Gastrocnemius medialis (tissue), 4 donors: ENCODE measurements at places on chromosomes 16 and 17.
A peak's percentile ranks its signal among the peaks of the same experiment; 100 is the strongest.

DNA sequence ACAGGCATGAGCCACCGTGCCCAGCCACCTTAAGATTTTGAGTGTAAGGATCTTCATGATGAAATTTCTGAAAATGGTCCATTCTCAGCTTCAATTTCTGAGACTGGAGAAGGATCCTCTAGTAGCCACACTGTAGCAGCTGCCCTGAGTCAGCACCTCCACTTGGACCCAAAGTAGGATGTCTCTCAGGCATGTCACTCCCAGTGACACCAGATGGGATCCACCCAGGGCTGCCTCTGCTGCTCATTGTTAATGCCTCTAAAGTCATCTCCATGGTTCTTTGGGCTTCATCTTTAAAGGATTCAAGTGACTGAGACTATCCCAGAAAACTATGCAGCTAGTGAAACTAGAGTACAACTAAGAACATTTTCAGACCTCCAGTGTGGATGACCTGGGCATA, 7.9 kb downstream of the PLD6 start:
- H3K36me3 ChIP-seq, result no peaks in the 10 kb centered on the region
- no peaks in the 10 kb centered on the region for H3K4me1 ChIP-seq
- no peak for DNase-seq
- no peak overlapping the region for H3K4me3 ChIP-seq
- no peaks in the 10 kb centered on the region for H3K27me3 ChIP-seq

DNA sequence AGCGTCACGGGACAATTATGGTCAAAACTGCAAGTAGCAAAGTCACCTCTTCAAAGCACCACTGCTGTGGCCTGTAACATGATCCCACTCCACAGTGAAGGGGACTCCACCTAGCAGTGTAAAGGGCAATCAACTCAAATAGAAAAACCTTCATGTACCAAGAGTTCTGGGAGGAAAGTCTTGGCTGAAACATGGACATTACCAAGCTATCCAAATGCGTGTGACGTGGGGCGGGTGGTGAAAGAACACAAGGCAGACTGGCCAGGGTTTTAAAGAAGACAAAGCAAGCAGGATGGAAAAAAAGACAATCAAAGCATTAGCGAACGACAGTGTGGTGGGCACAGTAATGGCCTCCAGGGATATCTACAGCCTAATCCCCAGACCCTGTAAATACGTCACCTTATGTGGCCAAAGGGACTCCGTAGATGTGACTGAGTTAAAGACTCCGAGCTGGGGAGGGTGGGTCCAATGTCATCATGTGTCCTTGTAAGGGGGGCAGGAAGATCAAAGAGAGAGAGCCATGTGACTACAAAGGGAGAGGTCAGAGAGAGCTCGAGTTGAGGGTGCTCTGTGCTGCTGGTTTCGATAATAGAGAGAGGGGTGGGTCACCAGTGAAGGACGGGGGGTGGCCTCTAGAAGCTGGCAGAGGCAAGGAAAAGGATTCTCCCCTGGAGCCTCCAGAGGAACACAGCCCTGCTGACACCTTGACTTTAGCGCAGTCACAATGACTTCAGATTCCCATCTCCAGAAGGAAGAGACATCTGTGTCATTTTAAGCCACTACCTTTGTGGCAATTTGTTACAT, 6.0 kb downstream of the HSDL1 start:
- peak overlapping the region; percentile 88 for H3K27ac ChIP-seq
- peaks cover 12% of the 10 kb centered on the region for H3K4me1 ChIP-seq
- peak overlapping the region; percentile 23 for H3K4me3 ChIP-seq
- no peaks in the 10 kb centered on the region for H3K36me3 ChIP-seq
- peak; percentile 32 for DNase-seq

DNA sequence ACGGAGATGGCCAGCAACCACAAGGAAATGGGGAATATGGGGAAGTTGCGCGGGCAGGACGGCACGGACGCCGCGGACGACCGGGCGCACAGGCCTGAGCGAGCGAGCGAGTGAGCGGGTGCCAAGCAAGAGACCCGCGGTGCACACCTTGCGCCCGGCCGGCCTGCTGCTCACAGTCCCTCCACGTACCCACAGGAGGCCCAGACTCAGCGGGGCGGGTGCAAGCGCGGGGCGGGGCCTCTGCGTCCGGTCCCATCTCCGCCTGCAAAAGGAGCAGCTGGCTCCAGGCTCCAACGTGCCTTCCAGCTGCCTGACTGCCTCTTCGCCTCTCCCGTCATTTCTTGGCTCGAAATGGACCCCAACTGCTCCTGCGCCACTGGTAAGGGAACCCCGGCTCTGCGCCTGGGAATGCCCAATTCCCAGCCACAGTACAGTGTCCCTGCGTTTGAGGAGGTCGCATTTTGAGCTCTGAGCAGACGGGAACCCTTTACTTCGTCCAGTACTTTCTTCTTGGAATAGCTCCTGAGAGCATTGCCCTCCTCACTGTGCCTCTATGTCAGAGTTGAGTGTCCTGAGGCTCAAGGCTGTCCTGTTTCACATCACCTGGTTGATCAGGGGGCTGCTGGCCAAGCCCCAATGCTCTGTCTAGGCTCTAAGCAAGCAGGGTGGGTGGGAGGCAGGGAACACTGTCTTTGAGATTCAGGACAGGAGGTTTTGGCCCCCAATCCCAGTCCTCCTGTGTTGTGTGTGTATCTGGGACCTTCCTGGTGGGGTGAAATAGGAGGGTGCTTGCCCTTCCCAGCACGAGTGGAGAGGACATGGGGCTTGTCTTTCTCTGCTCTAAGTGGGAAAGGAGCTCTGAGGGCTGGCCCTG, 8.1 kb upstream of the MT1E start:
- H3K4me1 ChIP-seq, result peaks cover 9% of the 10 kb centered on the region
- DNase-seq, result peak; percentile 87
- H3K36me3 ChIP-seq, result no peaks in the 10 kb centered on the region
- no peaks in the 10 kb centered on the region for H3K27me3 ChIP-seq
- peak overlapping the region; percentile 47 for H3K4me3 ChIP-seq

DNA sequence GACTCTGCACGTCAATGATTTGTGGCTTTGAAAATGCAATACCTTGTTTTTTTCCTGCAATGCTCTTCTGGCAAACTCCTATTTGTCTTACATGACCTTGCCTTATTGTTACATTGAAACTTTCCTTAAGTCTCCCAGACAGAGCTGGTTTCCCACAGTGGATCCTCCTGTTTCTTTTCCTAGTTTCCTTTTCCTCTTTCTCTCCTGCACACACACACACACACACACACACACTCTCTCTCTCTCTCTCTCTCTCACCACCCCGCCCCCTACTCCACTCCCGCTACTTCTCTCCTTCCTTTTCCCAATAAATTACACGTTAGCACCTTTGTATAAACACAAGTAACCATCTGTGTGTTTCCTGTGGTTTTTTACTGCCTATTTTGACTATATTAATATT, 2.3 kb downstream of the ORC6 start:
- peaks cover 28% of the 10 kb centered on the region for H3K4me1 ChIP-seq
- no peak overlapping the region for H3K27ac ChIP-seq
- no peak for DNase-seq
- H3K36me3 ChIP-seq, result no peaks in the 10 kb centered on the region

GRCh38 chr17:7497636-7498035, 13.5 kb downstream of the POLR2A start:
- DNase-seq, result no peak
- no peak overlapping the region for H3K4me3 ChIP-seq
- peaks cover 3% of the 10 kb centered on the region for H3K36me3 ChIP-seq

DNA sequence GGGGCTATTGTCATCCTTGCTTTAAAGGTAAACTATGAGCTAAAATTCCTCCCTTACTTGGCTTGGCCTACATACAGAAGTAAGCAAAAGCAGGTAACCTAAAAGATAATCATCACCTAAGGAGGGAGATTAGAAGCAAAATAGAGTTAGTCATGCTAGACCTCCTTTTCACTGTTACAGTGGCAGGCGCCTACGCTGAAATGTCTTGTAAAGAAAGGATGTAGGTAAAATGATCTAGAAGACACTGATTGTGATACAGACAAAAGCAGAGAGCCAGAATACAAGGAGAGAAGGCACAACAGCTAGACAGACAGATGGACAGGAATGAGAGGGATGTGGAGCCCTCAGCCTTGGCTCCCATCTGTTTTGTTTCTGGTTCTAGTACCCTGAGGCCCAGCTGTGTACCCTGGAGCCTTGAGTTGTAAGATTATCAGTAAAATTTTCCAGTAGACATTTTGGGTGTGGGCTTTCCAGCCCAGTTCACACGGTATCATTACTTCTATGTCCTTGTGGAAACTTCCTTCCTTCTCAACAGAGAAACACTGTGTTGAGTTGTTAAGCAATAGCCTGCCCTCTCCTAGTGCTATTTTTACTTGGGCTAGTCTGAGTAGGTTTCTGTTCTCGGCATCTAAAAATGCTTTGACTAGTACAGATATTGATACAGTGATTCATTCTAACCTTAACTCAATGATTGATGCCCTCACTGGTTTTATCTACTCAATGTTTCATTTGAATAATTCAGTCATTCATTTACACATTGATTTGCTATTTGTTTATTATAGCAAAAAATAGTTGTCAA, 7.7 kb upstream of the C16orf78 start:
- no peak overlapping the region for H3K4me3 ChIP-seq
- no peak overlapping the region for H3K27ac ChIP-seq
- no peaks in the 10 kb centered on the region for H3K4me1 ChIP-seq
- no peak for DNase-seq
- H3K36me3 ChIP-seq, result no peaks in the 10 kb centered on the region

DNA sequence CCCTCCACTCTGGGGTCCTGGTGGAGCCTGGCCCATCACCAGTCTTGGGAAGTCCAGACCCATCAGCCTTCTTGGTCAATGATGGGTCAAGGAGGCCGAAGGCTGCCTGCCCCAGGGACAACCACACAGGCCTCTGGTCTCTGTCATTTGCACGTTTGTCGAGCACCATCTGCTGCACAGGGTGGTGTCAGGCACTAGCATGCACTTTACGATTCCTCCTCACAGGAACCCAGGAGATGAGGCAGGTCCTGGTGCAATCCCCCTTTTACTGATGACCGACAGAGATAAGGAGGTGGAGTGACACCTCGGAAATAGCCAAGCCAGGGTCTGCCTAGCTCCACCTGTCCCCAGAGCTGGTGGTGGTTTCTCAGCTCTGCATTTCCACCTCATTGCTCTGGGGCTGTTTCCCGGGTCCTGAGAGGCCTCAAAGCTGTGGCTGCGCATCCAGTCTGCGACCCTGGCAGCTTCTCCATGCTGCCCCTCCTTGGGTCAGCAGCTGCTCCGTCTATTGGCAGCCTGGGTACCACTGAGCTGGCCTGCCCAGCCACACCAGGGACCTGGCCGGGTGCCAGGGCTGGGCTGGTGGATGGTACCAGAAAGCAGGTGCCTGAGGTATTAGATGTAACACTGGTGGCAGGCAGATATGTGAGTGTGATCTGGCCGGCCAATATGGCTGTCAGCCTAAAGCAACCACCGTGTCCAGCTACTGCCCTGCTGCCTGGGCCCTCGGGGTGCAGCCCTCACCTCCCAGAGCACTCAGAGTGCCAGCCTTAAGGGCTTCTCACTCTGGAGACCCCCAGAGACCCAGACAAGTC, 10.0 kb downstream of the MMP15 start:
- no peak for DNase-seq
- H3K4me3 ChIP-seq, result no peak overlapping the region
- peaks cover 38% of the 10 kb centered on the region for H3K4me1 ChIP-seq
- H3K27ac ChIP-seq, result no peak overlapping the region

DNA sequence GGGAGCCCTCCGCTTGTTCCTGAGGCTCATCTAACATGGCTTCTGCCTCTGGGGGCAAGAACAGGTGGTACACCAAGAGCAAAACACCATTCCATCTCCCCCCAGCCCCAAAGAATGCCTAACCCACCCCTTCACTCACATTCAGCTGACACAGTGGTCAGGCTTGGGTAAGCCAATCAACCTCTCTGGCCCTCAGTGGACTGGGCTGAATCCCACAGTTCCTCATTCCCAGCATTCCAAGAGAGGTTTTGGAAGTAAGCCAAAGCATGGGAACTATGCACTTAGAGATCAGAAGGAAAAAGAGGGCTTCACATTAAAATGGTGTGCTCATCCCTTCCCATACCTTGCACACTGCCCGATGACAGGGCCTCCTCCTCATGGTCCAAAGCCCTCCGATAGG, 7.8 kb downstream of the PIGS start:
- H3K4me3 ChIP-seq, result no peak overlapping the region
- no peak overlapping the region for H3K27ac ChIP-seq
- no peaks in the 10 kb centered on the region for H3K27me3 ChIP-seq

DNA sequence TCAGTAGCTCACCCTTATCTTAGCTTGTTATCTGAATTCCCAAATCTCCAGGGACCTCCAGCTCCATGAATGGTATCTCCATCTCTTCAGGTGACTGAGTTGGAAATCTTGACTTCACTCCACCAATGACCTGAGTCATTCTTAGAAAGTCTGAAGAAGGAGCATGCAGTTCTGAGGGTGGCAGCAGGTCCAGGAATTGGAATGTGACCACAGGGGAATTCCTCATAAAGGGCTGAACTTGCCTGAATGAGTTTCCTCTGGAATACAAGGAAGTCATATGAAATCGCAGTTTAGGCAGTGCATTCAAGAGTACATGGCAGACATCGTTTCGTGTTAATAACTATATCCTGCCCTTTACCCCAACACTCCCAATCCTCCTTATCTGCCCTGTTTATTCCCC, 12.5 kb upstream of the PYY start:
- no peaks in the 10 kb centered on the region for H3K36me3 ChIP-seq
- H3K4me3 ChIP-seq, result no peak overlapping the region
- H3K27me3 ChIP-seq, result no peaks in the 10 kb centered on the region
- no peaks in the 10 kb centered on the region for H3K4me1 ChIP-seq

- H3K4me3 ChIP-seq, result no peak overlapping the region
- H3K27ac ChIP-seq, result no peak overlapping the region
- no peaks in the 10 kb centered on the region for H3K27me3 ChIP-seq
These were observed 240.7 kb downstream of the CDH13 start for GRCh38 chr16:82867485-82867884.

DNA sequence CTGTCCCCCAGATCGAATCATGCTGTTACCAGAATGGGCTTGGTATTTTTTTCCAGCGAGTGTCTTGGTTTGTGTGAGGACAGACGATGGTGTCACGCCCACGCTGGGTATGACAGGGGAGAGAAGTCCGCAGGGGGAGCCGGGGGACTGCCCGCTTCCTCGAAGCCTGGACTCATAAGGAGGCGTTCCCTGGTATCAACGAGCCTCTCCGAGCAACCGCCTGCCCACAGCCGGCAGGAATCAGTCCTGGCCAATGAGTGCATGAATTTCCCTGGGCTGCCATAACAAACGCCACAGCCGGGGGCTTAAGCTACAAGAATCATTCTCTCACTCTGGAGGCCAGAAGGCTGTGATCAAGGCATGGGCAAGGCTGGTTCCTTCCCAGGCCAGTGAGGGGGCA, 26.1 kb upstream of the JPH3 start:
- H3K36me3 ChIP-seq, result no peaks in the 10 kb centered on the region
- H3K4me3 ChIP-seq, result no peak overlapping the region
- no peak for DNase-seq
- H3K27ac ChIP-seq, result no peak overlapping the region
- H3K27me3 ChIP-seq, result no peaks in the 10 kb centered on the region

GRCh38 chr16:88941913-88942909, 34.8 kb downstream of the CBFA2T3 start:
- peaks cover 18% of the 10 kb centered on the region for H3K4me1 ChIP-seq
- no peaks in the 10 kb centered on the region for H3K36me3 ChIP-seq
- H3K27ac ChIP-seq, result no peak overlapping the region
- no peak for DNase-seq

- H3K4me3 ChIP-seq, result no peak overlapping the region
- DNase-seq, result no peak
- no peaks in the 10 kb centered on the region for H3K27me3 ChIP-seq
These were observed 58.7 kb downstream of the RTN4RL1 start for GRCh38 chr17:1966274-1967086.

GRCh38 chr17:37368577-37368976, 7.2 kb upstream of the C17orf78 start:
- no peak for DNase-seq
- H3K4me3 ChIP-seq, result no peak overlapping the region
- H3K27me3 ChIP-seq, result no peaks in the 10 kb centered on the region
